NCI-H748 treated with DMSO at 0.1 percent for 48 hours (cell line): ENCODE measurements at places on chromosomes 12 and 14.

DNA sequence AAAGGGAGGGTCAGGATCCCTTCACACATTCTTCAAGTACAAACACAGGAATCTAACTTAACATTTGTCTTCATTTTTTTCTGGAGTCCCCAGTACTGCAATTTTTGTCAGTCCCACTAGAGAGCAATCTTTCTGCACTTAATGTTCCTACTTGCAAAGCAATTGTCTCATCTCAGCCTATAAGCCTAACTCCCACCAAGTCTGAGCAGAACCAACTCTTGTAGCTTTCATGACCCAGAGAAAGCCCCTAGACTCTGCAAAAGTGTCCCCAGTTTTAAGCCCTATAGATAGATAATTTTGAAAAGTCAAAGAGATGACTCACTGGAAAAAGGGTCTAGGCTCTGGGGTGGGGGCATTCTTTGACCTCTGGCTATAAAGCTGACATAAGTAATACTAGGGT lies 1.8 kb upstream of the ZBTB39 start:
- DNase-seq, result peak; percentile 66

DNA sequence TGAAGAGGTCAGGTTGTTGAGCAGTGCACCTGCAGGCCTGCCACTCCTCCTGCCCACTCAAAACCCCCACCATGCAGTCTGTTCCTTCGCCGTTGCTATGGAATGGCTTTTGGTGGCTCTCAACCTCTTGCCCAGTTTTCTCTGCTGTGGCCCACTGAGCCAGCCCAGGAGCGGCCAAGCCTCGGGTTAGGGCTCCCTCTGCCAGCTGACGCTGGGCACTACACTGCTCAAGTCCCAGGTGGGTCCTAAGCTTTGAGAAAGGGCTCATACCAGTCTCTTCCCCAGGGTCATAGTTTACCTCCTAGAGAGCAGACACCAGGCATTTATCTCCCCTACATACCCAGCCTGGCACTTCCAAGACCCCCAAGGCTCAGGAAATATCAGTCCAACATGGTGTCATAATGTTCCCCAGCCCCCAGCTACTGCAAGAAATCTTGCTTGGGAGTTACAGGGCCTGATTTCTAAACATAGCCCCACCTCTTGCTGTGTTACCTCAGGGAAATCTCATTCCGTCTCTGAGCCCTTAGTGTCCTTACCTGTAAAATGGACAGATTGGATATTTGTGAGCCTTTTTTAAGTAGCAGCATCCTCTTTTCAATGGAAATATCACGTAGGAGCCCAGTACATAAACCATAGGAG lies 59.4 kb downstream of the TSPAN11 start:
- no peak for DNase-seq

- DNase-seq, result no peak
Measured at GRCh38 chr14:53683229-53683628, 273.4 kb downstream of the BMP4 start.

DNA sequence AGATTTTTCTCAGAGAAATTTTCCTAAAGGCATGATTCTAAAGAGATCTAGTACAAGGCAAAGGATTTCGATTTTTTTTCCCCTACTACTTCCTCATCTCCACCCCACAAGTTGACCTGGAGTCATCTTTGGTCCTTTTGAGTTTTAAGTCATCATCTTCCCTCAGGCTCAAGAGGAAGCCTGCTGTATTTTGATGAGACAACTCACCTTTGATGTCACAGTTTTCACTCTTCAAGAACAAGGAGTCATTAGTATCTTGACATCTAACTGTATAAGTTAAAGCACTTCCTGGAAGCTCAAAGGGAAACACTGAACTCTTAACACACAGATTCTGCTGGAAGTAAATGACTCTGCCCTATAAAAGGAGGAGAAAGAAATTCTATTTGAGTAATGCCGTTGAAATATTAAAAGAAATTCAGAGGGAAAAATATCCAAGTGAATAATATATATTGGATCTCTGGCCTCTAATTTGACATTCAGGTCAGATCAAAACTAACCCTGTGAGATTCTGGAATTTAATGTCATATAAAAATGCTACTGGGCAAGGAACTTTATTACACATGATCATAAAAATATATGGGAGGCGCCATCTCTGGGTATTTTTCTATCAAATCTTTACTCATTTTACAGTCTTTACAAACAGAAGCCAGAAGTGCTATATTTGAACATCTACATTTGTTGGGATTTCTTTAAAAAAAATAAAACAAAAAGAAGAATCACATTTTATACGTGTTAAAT lies 435.0 kb downstream of the NRXN3 start:
- no peak for DNase-seq

DNA sequence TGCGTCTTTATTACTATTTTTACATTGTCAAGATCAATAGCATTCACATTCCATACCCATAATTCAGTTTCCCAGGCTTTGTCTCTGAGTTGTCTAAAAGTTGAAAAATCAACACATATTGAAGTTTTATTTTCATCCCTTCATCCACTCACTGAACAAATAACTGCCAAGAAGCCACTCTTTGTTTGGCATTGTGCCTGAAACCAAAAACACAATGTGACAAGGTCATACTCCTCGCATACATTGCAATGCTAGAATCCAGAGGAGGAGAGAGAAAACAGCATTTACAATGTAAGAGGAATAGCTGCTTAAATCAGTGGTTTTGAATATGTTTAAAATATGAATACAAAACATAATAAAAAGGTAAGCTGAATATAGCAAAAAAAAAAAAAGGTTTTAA lies 71.8 kb downstream of the CCDC60 start:
- DNase-seq, result no peak

DNA sequence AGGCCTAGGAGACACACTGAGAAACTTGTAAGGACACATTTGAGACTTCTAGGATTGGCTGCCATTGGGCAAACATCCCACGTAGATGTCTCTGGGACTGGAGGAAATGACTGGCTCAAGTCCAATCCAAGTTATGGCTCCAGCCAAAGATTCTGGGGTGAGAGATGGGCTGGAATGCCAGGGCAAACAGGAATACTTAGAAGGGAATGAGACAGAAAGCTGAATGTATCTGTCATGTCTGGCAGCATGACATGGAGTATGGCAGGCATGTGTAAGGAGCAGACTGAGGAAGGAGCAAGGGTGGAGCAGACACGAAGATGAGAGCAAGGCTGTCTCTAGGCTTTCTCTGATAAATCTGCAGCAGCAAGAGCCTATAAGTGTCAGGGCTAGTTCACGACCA lies 209.2 kb downstream of the PHLDA1 start:
- DNase-seq, result no peak

- DNase-seq, result no peak
Measured at GRCh38 chr12:13981296-13981962, at the start of gene GRIN2B. Gene GRIN2B, minus strand, starts transcription at chr12:13981602. Its CDS starts 115,394 bp downstream, at chr12:13866208.

- DNase-seq, result no peak
Measured at GRCh38 chr12:26704684-26705460, 128.1 kb downstream of the ITPR2 start.

- no peak for DNase-seq
Measured at GRCh38 chr12:97398704-97399103, 63.9 kb upstream of the RMST start.
